ENCODE measurements at places on chromosomes 5 and 9. TPM values are rescaled to one million over a fixed set of nuclear protein-coding genes. Genes with fewer than 3 reads are reported as not detected.
A peak's percentile ranks its signal among the peaks of the same experiment; 100 is the strongest.

NREP gene
- 12.0 TPM for total RNA-seq

FAM151B gene
- 0.27 TPM for total RNA-seq

EXOC3 gene
- 71.6 TPM for total RNA-seq

NTNG2 gene
- total RNA-seq = 1.1 TPM

SLC24A2 gene
- total RNA-seq = 0.02 TPM

ARHGEF28 gene
- 12.9 TPM for total RNA-seq

CTNND2 gene
- total RNA-seq = 0.18 TPM

CARD9 gene
- 0.43 TPM for total RNA-seq

NFIL3 gene
- 6.1 TPM for total RNA-seq

DNA sequence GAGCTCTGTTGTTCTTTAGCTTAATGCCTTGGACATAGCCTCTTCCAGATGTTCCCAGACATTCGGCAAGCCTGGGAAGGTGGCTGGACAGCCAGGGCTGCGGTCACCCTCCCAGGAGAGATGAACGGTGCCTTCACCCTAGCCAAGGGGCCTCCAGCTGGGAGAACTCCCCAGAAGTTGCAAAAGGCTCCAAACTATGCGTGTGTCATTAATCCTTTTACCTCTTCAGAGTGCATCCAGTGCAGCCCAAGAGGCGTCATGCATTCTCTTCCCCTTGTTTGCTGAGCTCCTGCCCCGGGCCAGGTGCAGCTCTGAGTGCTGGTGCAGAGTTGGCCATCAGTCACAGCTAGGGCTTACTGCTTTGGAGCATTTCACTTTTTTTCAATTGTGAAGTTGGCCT lies 22.8 kb downstream of the HMCN2 start:
- DNase-seq = no peak

DNA sequence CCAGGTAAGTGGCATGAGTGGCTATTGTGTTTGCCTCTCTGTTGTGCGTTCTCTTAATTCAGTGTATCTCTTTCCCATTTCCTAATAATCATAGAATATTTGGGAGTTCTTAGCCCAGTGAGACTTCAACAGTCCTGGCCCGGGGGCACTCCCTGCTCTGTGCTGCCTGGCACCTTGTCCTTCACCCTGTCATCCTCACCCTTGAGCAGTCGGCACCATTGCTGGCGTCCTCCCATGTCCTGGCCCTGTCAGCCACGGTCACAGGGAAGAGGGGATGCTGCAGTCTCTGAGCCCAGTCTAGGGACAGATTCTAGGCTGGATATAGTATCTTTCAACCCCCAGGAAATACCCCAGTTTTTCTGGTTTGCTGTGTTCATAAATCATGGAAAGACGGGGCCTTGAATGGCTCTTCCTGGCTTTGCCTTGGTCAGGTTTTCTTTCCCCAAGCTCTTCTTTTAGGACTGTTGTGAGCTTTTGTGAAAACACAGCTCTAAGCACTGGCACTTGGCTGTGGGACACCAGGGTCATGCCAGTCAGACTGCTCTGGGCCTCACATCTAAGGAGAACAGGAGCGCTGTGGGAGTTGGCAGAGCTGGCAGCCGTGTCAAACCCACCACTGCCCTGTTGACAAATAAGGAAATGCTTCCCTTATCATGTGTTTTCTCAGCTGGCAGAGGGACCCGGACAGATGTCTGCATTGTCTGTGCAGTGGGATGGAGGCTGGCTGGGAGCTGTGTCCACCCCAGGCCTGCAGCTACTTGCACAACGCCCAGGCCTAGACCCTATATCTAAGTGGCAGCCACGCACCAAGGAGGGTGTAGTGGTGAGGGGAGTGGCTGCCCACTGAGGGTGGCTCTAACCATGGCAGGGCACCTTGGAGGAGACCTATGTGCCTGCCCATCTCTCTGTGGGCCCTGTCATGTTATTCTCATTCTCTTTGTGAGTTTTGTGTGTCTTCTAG lies 378.6 kb downstream of the ICE1 start:
- DNase-seq = no peak

DNA sequence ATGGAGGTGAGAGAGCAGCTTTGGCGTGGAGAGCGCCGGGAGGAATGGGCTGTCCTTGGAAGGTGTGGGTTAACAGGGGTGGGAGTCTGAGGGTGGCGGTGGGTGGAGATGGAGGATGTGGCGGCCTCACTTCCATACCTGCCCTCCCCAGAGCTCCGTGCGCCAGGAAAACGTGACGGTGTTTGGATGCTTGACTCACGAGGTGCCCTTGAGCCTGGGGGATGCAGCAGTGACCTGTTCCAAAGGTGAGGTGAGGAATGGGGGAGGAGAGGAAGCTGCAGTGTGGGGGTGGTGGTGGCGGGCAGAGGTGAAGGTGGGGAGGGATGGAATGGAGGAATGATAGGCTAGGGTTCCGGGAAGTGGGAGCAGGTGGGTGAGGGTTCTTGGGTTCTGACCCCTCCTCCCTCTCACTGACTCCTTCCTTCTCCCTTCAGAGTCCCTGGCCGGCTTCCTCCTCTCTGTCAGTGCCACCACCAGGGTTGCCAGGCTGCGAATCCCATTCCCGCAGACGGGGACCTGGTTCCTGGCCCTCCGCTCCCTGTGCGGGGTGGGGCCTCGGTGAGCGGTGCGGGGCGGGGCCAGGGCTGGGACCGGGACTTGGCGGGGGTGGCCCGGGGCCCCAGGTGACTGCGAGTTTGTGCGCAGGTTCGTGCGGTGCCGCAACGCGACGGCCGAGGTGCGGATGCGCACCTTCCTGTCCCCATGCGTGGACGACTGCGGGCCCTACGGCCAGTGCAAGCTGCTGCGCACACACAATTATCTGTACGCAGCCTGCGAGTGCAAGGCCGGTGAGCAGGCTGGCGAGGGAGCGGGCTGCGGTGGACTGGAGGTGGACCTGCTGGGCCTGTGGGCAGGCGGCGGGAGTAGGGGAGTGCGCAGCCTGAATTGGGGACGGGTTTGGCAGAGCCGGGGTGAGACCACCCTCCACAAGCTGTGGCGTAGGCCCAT lies 17.1 kb downstream of the TMEM8B start:
- DNase-seq = no peak

GRCh38 chr5:42426016-42426415 lies 2.8 kb downstream of the GHR start:
- DNase-seq = no peak

DNA sequence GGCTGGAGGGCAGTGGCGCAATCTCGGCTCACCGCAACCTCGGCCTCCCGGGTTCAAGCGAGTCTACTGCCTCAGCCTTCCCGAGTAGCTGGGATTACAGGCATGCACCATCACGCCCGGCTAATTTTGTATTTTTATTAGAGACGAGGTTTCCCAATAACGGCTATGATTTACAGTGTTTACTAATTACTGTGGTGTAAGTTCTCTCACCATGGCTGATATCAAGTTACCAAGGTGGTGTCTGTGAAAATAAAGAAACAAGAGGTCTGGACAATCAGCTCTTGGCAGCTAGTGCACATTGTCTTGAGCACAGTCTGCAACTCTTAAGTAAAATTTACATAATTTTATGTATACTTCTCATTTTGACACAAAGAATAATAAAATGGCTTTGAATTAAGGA lies 385.5 kb upstream of the COX7C start:
- no peak for DNase-seq

DNA sequence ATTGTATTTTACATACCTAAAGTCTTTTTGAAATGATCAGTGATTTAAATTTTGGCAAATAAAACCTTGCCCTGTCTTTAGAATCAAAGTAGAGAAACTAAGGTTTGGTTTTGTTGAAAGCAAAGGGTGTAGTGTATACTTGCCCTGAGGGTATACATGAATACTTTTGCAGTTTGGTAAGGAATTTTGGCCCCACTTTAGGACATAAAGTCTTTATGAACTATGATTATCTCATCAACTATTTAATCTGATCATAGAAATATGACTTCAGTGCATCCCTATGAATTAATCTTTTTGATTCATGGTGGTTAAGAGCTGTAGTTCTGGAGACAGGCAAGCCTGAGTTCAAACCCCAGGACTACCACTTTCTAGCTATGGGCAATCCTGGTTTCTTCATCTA lies 17.7 kb downstream of the RAD1 start:
- DNase-seq = no peak

GRCh38 chr5:43638107-43638506 lies 35.1 kb downstream of the NNT start:
- no peak for DNase-seq

DNA sequence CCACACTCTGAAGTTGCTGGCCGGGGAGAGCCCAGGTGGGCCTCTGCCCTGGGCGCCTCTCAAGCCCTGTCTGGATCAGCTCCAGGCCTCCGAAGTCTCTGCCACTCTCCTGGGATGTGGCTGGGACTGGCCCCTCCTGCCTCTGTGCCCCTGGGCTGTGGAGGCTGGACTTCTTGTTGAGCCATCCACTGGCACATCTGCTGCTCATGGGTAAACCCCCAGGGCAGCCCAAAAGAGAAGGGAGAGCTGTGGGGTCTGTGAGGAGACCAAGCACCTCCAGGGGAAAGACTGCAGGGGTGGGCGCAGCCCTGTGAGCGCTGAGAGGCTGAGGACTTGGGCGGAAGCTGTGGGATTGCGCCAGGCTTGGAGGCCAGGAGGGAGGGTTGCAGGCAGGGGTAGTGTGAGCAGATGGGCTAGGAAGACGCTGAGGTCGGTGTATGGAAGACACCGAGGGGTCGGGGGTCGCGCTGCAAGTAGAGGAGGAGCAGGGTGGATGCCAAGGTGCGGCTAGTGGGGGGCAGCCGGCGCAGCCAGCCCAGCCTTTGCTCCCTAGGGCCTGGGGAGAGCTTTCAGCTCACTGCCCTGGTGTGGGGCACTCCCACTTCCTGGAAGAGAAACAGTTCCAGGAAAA lies 118.1 kb downstream of the WNK2 start:
- no peak for DNase-seq

- DNase-seq = peak; percentile 54
These were observed 10.5 kb upstream of the ADGRV1 start for GRCh38 chr5:90548069-90548593.

DNA sequence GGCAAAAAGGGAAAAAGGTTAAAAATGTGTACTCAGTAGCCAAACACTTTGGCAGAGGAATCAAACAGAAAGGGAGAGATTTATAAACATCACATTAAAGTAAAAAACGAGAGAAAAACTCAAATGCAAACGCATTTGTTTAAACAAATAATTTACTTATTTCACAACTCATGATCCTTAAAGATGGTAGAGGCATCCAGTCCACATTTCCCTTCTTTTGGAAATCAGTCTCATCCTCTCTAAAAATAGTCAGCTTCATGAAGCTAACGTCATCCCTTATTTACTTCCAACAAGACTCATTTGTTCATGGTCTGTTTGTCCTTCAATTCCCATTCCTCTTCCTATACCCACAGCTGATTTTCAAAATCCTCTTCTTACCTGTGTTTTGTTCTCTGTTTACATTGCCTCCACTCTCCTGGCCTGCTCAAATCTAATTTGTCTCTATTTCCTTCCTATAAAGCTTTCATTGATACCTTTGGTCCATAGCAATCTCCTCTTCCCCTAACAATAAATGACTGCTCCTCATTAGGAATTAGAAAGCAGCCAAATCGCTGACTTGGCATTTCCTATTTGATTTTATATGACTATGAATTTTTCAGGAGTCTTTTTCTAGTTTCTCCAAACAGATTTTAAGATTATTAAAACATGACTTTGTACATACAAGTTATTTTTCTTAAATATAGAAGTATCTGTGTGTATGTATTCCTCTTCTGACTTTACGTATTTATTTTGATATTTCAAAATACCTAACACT lies 805.3 kb downstream of the TLE1 start:
- no peak for DNase-seq

DNA sequence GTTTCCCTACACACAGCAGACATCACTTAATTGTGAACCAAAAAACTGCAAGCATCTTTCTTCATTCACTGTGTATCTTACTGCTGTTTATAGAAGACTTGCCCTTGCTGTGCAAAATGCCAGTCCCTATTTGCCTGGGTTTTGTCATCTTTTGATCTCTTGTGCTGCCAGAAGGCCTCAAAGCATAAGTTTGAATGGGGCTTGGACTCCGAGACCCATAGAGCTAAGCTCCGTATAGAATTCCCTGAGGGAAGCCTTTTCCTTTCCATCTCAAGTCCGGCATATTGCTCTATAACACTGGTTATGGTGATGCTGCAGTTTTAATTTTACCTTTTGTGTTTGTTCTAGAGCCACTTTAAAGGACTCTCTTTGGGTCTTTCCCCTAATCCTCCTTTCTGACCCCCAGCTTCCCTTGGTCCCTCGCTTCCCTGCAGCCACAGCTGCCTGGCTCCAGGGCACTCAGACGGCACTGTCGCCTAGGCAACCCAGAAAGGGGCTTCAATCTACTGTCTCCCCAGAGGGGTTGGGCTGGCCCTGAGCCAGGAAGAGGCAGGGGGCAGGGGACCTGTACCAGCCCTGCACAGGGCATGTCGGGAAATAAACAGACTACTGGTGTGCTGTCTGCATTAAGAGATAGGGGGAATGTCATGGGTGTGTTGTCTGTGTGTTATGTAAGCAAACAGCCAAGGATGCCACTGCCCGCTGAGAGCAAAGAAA lies 73.4 kb upstream of the MELK start:
- DNase-seq = no peak

GRCh38 chr9:71819115-71819739 lies 50.9 kb upstream of the CEMIP2 start:
- no peak for DNase-seq

DNA sequence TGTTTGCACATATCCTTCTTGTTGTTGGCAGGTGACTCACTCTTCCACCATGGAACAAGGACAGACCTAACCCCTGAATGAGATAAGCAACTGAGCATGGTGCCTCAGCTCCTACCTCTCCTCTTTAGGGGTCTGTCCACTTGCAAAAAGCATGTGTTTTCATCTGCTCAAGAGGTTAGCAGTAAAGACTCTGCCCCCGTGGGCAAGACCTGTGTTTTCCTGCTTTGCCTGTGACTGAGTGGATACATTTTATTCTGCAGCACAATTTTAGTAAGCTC lies 111.0 kb upstream of the LIFR start:
- no peak for DNase-seq

DNA sequence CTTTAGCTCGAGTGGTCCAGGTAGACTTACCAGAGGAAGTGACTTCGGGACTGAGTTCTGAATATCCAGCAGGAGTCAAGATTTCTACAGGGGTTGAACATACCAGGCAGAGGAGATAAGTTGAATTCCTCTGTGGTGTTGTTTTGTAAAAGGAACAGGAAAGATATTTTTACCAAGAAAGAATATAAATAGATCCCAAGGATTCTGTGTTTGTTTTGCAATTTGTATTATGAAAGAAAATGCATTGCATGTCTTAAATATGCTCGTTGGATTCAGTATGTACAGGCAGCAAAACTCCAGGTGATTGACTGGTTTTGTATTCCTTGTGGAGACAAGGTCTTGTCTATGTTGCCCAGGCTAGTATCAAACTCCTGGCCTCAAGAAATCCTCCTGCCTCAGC lies 197.8 kb downstream of the FRMD3 start:
- DNase-seq = no peak

DNA sequence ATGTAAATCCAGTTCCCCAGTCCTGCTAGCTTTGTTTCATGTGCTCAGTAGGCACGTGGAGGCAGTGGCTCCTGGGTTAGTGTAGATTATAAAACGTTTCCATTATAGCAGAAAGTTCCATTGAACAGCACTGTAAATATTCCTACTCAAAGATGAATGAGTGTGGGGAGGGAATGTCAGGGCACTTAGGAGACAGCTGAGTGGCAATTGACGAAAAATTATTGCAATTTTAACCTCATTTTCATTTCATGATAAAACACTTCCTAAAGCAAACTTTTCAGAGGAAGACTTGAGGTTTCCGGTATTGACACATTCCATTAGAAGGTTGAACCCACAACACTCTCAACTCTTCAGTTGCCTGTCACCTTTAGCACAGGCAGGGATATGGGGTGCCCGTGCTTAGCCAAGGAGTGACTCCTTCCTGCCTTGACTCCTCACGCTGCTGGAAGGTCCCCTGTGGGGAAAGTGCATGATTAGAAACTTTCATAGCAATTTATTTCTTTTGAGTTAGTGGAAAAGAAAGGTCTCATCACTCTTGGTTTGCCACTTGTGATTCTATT lies 41.2 kb downstream of the SLC46A2 start:
- no peak for DNase-seq

- DNase-seq = no peak
These were observed 88.8 kb downstream of the RGS7BP start for GRCh38 chr5:64594601-64595000.

Measured in HT1080 (cell line).